ENCODE measurements at places on chromosomes 1 and 21.

DNA sequence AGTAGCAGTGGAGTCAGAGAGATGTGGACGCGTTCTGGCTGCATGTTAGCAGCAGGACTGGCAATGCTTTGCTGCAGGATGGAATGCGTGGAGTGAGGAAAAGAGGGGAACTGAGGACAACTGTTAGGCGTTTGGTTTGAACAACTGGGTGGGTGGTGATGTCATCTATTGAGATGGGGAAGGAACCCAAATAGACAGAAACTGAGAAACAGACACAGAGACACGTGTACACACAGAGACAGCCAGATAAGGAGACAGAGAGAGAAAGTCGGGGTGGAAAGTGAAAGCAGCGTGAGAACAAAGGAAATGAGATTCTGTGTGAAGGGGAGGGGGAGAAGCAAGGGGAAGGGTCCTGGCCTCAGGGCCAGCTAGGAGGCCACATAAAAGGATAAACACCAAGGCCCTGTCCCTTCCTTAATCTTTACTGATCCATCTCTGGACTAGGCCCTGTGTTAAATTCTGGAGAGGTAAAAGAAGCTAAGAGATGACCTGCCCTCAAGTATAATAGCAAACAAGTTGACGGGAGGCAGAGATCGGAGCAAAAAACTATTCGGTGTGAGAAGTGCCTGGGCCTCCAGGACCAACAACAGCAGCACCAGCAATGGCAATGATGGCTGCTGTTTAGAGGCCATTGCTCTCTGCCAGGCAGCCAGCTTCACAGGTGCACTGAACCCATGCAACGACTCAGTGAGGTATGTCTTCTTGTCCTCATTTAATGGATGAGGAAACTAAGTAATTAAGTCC, 31.6 kb downstream of the VWA5B1 start:
- DNase-seq: no peak

GRCh38 chr1:206706806-206707366, 22.2 kb downstream of the MAPKAPK2 start:
- no peak for DNase-seq

DNA sequence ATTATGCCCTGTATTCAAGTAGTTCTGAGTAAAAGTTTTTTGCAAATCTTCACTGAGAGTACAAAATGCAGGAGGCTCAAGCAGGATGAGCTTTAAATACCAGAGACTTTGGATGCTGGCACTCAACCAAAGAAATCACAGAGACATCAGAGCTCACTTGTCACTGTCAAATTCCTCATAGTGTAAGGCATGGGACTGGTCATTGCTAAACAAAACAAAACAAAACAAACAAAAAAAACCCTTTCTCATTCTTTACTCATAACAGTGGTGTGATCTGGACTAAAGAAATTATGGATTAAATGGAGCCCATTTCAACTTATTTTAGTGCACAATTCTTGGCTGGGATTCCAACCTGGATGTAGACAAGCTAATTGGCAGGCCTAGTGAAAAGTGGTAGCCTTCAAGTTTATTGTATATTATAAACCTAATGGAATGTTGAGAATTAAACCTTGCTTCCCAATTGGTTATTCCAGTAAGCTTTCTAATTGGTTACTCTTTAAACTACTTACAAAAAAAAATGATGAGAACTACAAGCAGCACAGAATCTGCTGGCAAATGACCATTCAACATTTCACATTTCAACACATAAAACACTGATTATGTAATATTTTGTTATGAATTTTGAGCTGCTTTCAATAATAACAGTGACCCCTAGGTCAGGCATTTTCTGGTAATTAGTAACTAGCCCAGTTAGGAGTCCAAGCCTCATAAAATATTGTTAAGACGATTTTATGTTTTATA, 30.6 kb upstream of the NEK7 start:
- no peak for DNase-seq

DNA sequence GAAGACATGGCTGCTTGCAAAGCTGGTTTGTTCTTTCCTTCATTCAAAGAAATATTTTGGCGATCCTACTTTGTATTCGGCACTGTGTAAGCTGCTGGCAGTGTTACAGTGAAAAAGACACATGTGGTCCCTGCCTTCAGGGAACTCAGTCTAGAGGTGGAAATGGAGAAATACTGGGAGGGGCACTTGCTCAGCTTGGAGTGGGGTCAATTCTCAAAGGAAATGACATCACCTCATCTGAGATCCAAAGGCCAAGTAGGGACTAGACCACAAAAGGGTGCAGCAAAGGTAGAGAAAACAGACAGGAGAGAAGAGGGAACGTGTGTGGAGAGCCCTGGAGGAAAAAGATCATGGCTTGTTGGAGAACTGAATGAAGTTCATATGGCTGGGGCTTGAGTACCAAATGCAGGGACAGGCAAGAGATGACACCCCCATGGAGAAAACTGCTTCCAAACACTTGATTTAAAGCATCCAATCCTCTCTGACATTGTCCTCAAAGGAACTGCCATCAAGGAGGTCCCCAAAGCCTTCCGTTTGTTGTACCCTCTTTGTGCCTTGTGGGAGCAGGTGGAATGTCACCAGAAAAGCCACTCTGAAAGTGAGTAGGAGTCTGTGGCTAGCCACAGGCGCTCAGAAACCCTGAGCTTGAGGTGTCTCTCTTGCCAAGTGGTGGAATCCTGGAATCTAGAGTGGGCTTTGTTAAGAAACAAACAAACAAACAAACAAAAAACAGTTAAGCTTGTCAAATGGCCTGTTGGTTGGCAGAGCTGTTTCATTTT, 48.3 kb upstream of the TDRD10 start:
- DNase-seq: no peak

- DNase-seq: no peak
Observed at GRCh38 chr1:217953330-217953729, 322.2 kb downstream of the SPATA17 start.

- no peak for DNase-seq
Observed at GRCh38 chr1:115230281-115230680, 107.8 kb downstream of the NGF start.

DNA sequence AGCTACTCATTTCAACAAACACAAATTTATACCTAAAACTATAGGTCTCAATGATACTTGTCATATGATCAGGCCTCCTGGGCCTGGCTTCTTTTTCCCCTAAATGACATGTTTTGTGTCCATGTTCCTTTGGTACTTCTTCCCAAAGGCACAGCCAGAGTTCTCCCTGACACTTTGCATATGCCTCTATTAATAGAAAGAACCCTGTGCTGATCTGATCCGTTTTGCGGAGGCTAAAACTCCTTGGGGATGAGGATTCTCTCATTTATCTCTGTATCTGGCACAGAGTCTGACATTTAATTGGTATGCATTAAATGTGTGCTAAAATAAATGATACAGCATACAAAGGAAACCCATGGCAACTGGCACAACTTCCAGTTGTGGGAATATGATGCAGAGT, 11.5 kb downstream of the ATPAF1 start:
- no peak for DNase-seq

DNA sequence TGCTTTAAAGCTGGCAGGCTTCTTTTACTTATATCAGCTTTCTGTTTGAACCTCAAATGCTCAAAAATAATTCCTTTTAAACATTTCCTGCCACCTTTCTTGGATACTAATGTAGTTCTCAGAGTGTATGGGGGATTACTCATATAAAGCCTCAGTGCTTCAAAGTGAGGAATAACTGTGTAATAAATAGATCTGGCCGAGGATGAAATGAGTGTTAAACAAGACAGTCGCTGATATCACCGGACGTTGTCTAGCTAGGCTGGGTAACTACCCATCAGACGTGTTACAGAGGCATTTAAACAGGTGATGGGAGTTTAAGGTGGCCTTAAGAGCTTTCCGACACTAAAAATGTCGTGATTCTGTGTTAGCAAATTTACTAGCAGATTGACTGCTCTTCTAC, 53.1 kb downstream of the VANGL2 start:
- DNase-seq: no peak
